ENCODE measurements at places on chromosomes 5 and 9. TPM values are rescaled to one million over a fixed set of nuclear protein-coding genes. Genes with fewer than 3 reads are reported as not detected.

- no peak for DNase-seq
Measured at GRCh38 chr5:151477101-151477500, 29.7 kb downstream of the SLC36A1 start.

The WDR36 gene
- total RNA-seq = 33.7 TPM

DNA sequence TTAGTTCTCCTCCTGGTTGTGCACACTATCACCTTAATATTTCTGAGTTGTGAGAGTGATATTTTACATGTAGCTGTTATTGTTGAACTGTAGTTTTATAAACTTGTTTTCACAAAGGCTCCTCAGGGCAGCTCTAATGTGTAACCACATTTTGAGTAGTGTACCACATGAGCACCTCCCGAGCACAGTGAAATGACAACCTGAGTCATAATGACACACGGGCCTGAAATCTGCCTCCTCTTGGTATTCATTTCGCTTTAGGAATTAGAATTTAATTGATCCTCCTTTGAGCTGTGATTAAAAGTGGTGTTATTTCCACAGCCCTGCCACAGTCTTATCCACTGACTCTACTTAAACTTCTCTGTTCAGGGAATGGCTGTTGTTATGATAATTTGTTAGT, 7.9 kb downstream of the MTRR start:
- DNase-seq = no peak

DNA sequence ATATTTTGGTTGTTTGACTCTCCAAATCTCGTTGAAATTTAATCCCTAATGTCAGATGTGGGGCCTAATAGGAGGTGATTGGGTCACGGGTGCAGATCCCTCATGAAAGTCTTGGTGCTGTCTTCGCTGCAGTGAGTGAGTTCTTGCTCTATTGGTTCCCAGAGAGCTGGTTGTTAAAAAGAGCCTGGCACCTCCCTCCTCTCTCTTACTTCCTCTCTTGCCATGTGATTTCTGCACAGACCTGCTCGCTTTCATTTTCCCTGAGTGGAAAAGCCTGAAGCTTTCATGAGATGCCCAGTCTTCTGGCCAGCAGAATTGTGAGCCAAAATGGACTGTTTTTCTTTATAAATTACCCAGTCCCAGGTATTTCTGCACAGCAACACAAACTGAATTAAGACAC, 221.6 kb downstream of the MAT2B start:
- no peak for DNase-seq

GRCh38 chr5:88085462-88085861, 183.2 kb downstream of the TMEM161B start:
- DNase-seq = no peak

DNA sequence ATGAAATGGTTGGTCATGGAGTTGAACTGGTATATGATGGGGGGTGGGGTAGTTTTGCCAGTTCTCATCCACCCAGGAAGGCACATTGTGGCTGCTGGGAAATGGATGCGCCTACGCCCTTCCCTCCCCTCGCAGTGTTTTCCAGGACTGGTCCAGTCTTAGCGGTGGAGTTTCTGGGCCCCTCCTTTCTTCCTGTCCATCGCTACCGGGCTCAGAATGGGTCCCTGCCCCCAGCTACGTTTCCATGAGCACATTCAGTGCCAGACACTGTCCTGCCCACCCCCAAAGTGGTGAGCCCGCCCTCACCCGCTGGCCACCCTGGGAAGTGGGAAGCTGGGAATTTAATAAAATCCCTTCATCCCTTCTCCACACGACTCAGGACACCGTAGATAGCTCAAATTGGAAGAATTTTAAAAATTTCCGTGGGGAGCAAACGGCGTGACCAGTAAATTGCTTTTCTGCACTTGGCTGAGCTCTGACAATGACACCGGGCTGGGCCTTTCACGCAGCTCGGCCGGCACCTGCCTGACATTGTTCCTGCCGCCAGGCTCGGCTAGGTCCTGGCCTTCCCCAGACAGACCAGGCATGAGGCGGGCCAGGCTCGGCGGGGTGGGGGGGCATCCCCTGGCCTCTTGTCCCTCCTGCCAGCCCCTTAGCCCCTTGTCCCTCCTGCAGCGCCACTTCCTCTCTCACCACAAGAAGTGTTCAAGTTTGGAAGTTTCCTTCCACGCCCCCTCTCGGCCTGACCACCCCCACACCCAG, 3.6 kb downstream of the FGF18 start:
- no peak for DNase-seq

The ZNF366 gene
- total RNA-seq = 1.1 TPM

DNA sequence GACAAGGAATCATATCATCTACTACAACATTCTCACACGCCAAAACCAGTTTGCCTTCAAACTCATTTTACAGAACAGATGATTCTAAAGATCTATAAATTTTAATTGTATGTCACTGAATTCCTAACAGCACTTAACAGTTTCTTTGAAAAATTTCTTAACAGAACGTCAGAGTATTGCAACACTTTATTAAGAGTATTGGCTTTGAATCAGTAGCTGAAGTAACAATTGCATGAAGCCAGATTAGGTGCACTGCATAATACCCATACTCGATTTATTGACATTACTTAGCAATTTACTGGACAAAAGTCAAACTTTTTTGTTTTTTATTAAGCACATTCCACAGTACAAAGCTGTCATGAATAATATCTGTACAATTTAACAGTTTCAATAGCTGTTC, 75.8 kb downstream of the SMIM23 start:
- no peak for DNase-seq

DNA sequence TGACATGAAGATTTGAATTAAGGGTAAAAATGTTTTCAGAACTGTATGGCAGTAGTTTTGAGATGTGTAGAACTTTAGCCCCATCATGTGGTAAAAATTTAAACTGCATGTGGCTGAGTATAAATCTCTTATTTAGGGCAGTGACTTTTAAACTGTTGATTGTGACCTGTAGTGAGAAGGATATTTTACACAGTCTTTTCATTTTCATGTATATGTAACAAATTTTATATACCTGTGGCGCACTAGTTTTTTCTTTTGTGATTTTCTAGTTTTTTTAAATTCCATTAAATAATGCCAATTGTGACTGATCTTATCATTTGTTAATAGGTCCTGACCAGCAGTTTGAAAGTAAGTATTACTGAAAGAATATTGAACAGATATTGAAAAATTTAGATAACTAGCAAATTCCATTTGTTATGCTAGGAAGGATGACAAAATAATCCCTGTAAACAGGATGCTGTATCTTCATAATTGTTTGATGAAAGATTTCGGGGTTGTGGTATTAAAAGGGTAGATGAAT, 47.2 kb downstream of the GPBP1 start:
- DNase-seq = peak; percentile 53

Data from skin of body (tissue), 3 donors.